ENCODE measurements at places on chromosomes 3 and 15.

DNA sequence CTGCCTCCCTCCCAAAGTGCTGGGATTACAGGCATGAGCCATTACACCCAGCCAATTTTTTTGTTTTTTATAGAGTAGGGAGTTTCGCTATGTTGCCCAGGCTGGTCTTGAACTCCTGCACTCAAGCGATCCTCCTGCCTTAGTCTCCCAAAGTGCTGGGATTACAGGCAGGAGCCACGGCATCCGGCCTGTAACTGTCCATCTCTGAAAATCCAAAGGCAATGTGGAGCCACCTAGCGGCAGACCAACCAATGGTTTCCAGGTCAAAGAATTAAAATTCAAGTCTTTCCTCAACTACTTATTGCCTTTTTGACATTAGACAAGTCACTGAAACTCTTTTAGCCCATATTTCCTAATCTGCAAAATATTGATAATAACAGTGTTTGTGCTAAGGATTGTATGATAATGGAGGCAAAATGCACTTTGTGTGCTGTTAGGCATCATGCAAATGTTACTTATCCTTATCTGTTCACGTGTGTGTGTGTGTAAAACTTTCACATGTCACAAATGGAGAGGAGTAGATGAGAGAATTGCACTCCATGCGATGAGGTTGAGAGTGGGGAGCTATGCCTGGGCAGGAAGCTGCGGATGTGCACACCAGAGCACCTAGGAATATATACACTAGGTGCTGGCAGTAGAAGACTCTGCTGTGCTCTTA is 48.7 kb downstream of the COL8A1 start:
- DNase-seq, result peak; percentile 58

GRCh38 chr3:196159952-196160804 is 51.0 kb downstream of the ZDHHC19 start:
- DNase-seq, result peak; percentile 54

DNA sequence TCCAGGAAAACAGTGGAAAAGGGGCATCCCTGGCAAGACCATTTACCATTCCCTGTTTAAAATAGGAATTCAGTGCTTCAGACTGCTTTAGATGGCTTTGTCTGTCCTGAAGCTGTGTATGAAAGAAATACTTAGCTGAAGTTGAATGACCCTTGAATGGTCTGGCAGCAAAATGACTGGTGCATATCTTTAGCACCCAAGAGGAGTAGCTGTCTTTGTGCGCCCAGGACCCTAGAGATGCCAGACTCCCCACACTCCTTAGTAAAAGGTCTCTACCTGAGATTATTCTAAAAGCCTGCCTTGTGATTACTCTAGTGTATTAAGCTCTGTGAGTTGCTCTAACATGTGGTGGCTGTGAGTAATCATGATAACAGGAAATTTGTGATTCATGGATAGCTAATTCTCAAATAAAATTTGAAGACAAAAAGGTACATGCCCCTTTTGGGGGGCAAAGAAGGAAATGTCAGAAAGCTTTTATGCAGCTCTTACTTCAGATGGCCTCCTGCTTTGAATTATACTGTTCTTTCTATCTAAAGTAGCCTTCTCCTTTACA is 3.2 kb downstream of the MAPKBP1 start:
- DNase-seq, result no peak

GRCh38 chr15:67199881-67200763 is 54.3 kb downstream of the AAGAB start:
- DNase-seq, result no peak

DNA sequence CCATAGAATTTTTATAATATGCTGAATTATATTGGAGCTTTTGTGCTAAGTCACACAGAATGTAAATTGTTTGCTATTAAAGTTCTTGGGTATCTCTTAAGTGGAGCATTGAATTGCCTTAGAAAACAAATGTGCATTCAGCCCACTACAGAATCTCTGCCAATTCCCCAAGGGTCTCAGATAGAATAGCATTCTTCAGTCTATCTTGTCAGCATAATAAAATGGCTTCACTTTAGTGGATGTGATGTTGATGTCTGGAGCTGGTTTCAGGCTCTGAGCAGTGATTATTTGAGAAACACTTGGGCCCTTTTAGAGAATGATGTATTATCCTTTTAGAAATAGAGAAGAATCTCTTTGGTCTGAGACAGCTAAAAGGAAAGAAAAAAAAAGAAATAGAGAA is 45.2 kb downstream of the LRCH3 start:
- no peak for DNase-seq

GRCh38 chr3:96259299-96259698 is 555.1 kb upstream of the EPHA6 start:
- DNase-seq, result no peak

DNA sequence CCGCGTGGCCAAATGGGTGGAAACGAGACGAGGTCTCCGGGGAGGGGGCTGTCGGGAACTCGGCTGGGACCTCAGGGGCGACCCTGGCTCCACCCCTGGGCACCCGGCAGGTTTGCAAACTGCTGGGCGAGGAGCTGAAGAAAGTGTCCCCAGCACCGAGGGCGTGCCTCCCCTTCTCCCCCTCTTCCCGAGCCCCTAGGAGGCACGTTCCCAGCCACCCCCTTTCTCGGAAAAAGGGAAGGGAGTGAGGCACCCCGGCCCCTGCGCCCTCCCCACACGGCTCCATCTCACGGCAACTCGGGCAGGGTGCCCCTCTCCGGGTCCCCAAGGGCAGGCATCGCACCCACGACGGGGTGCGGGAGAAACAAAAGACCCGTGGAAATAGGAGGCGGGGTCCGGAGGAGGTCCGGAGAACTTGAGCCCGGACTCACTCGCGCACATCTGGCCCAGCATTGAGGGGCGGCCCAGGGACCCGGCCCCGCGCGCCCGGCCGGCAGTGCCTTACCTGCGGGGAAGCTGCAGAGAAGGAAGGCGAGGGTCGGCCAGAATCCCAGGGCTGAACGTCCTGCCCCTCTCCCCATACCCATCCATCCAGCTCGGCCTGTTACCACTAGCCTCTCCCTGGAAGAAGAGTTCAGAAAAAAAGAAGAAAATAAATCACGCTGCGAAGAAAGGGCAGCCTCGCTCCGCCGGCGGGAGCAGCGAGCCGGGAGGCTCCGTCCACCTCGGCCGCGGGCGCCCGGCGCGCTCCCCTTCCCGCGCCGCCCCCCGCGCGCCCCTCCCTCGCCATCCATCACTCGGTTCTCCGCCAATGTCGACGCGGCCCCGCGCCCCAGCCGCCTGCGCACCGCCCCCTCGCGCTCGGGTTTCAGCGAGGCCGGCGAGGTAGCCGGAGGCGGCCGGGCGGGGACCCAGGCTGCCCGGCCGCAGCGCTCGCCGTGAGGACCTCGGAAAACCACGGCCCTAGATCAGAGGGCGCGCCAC is 16.3 kb downstream of the RGMA start:
- DNase-seq, result no peak

GRCh38 chr3:124257336-124257864 is 265.5 kb upstream of the ROPN1 start:
- DNase-seq, result no peak

GRCh38 chr3:53464424-53464823 is 30.0 kb upstream of the CACNA1D start:
- no peak for DNase-seq

GRCh38 chr15:29870495-29871151 is 48.4 kb upstream of the TJP1 start:
- no peak for DNase-seq

- DNase-seq, result no peak
Observed at GRCh38 chr3:16329036-16329825, 64.2 kb downstream of the OXNAD1 start.

DNA sequence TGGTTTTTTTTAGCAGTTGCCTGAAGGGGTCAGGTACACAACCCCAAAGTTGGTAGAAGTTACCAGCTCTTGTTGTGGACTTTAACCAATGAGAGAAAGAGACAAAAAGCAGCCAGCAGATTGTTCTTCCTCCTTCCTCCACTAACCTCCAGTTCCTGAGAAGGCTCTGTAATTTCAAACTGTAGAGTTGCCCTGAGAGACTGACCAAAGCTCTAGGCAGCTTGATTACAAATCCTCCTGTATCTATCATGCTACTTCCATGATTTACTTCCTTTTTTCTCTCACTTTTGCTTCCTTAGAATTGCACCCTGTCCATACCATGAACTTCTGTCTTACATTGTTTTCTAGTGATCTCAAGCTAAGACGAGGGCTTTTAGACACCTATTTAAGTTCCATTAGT is 29.2 kb downstream of the NSUN3 start:
- no peak for DNase-seq

GRCh38 chr15:84944311-84944710 is 37.3 kb upstream of the PDE8A start:
- no peak for DNase-seq

DNA sequence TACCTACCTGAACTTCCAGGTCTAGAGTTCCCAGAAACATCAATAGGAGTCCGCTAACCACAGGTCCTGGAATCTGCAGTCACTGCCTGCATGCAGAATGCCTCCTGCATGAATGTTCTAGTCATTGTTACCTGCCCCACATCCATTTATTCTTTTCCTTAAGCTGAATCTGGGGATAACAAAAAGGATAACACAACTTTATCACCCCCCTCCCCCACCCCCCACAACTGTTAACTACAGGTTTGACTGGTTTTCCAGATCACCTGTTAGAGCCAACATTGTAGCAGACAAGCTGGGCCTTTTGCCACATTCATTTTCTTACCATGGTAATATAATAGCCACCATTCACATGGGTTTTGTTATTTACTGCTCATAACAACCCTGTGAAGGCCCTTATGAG is 4.6 kb upstream of the CTSH start:
- no peak for DNase-seq

- peak; percentile 39 for DNase-seq
Observed at GRCh38 chr15:76340198-76340802, 3.7 kb downstream of the ISL2 start.

GRCh38 chr3:86234506-86235254 is 756.3 kb downstream of the VGLL3 start:
- no peak for DNase-seq

DNA sequence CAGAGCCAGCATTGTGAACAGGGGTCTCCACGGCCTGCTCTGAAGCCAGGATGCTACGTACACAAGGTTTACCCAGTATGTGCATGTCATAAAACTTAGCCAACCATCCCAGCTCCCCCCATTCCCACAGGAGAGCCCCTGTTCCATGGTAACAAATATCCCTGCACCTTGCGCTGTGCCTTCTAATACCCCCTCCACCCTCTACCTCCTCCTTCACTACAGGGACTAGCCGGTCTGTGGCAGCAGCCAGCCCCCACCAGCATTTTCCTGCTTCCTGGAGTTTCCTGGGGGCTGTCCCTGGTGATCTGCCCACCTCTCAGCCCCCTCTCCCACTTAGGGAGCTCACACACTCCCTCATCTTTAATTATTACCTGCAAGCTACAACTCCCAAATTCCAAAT is 20.4 kb downstream of the ACSBG1 start:
- no peak for DNase-seq

DNA sequence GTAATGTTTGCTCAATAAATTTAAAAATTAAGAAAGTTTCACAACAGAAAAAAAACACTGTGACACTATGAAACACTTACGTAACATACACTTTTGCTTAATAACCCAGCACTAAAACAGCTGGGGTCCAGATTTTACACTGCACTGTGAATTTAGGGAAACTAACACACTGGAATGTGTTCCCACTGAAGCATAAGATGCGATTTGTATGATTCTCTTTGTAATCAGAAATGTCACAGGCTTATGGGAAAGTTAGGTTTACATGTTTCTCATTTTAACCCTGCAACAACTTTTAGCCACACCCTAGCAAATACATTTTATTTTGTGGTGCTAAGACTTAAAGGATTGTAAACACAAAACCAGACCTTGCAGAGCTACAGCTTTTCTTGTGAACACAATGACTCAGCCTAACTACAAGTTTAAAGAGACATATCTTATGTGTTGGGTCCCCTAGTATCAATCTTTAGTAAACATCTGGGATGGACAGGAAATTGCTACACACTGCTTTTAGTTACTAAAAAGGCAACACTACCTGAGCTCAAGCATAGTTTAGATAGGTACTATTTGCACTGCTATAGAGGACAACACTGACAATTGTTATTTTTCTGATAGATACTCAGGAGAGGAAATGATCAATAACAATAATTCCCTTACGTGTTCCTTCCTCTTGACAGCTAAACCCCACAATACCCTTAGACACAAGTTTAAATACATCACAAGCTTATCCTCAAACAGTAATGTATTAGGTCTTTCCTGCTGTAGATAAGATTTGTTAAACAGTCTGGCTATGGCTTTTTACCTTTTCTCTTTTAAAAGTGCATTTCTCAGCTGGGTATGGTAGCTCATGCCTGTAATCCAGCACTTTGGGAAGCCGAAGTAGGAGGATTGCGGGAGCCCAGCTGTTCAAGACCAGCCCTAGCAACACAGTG is 3.8 kb downstream of the PLD1 start:
- DNase-seq, result no peak

DNA sequence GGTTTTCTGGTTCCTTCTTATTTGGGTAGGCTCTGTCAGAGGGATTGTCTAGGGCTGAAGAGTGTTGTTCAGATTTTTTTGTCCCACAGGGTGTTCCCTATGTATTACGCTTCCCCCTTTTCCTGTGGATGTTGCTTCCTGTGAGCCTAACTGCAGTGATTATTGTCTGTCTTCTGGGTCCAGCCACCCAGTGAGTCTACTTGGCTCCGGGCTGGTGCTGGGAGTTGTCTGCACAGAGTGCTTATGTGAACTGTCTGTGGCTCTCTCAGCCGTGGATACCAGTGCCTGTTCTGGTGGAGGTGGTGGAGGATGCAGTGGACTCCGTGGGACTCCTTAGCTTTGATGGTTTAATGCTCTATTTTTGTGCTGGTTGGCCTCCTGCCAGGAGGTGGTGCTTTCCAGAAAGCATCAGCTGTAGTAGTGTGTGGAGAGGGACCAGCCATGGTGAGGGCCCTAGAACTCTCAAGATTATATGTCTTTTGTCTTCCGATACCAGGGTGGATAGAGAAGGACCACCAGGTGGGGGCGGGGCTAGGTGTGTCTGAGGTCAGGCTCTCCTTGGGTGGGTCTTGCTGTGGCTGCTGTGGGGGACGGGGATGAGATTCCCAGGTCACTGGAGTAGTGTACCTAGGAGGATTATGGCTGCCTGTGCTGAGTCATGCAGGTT is 53.8 kb downstream of the CCDC66 start:
- DNase-seq, result no peak

GRCh38 chr3:152331998-152332397 is 63.3 kb downstream of the MBNL1 start:
- DNase-seq, result no peak

GRCh38 chr15:55555089-55555488 is 33.1 kb downstream of the PYGO1 start:
- no peak for DNase-seq

GRCh38 chr3:156383441-156384025 is 171.4 kb downstream of the SSR3 start:
- no peak for DNase-seq

DNA sequence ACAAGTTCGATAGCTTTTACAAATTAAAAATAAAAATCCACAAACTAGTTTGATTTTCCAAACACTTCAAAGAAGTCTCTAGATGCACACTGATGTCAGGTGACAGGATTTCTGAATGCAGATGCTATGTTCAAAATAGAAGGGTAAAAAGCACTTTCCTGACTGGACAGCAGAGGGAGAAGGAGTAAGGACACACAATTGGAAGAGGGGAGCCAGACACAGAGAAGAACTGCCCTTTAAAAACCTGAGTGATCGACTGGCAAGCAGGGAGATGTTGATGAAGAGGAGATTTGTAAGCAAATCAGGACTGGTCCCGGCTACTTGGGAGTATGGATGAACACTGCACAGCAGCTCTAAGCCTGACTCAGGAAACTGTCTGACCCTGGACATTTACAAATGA is 612.8 kb downstream of the MAGI1 start:
- no peak for DNase-seq
